ENCODE measurements at places on chromosomes 1 and 21.

GRCh38 chr1:241532162-241532531 is at the start of gene KMO:
Gene KMO (plus strand): TSS chr1:241532378. CDS start chr1:241532445, 67 bp downstream.
- DNase-seq: peak; percentile 26

DNA sequence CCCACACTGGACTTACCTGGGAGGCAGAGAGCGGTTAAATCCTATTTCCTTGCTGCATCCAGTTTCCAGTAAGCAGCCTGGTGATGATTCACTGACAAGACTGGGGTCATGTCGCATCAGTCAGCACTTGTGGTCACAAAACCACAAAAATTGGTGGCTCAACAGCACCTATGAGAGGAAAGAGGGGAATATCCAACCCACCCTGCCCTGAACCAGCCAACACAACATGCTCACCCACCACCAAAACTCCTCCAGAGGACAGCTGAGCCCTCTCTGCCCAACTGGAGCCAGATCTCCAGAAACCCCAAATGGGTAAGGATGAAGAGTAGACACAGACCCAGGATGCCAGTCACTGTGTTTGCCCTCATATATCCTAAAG is 64.0 kb downstream of the CD46 start:
- DNase-seq: no peak

GRCh38 chr21:27246741-27247140 is 279.9 kb upstream of the ADAMTS5 start:
- DNase-seq: no peak

DNA sequence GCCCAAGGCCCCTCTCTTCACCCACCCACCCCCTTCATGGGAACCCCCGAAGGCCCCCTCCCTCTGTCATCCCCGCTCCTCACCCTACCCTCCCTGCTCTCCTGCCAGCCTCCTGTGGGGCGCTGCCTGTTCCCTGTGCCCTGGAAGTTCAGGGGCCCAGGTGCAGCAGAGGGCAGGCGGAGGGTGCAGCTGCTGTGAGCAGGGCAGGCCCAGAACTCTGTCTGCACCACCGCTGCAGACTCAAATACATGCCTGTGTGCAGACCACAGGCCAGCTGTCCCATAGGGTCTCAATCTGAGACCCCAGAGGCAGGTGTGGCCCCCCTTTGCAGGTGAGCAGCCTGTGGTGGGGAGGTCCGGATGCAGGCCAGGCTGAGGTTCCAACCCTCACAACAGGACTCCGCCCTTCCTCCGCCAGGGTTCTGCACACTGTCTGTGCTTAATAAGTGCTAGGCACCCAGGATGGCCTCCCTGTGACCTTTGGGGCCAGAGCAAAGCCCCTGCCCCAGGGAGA is 62.5 kb downstream of the WNT9A start:
- DNase-seq: no peak

GRCh38 chr21:26842300-26842699 is 2.9 kb downstream of the ADAMTS1 start:
- DNase-seq: no peak

- DNase-seq: no peak
These were observed 28.1 kb downstream of the ANGPTL3 start for GRCh38 chr1:62625415-62625814.

DNA sequence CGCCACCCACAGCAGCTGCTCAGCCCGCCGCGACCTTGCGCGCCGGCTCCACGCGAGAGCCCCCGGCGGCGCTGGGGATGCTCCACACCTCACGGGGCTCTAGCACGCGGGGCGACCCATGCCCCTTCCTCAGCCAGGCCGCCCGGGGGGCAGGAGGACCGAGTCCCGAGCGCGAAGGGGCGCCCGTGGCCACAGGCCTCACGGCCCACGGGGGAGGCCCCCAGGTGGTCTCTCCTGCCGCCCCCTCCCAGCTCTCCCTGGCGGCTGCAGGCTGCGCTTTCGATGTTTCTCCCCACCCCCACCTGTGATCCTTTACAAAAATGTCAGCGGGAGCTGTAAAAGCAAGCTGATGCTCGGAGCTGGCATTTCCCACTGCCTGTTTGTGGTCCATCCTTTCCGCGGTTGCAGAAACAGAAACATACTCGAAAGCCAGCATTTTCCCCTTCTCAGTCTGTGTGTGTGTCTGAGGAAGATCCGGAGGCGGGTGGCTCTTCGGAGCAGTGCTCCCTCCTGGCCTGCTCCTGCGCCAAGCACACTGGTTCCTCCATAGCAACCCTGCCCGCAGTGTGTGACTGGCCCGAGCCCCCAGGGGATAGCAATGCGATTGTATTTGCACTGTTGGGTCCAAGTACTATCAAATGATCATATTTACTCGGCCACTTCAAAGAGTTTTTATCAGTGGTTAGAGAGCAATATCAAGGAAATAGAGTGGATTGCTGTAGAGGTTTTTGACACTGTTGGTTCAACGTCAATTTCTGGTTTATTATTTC is 2.1 kb downstream of the KIF26B start:
- no peak for DNase-seq

DNA sequence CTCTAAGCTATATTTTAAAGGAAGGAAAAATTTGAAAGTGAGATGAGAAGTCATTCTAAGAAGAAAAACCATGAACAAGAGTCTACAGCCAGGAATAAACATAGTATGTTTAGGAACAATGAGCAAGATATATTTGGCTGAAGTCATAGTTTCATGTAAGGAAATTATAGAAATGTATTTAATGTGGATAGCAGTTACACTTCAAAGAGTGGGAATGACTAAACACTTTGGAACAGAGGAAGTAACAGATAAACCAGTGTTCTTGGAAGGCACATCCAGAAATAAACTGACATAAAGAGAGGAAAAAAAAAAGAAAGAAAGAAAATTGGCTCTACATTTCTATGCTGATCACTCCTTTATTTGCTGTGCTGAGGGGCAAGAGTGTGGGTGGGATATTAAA is 18.0 kb downstream of the C8A start:
- DNase-seq: no peak

GRCh38 chr1:31640179-31640578 is 4.5 kb downstream of the PEF1 start:
- no peak for DNase-seq

GRCh38 chr21:33314111-33314510 is 10.7 kb upstream of the IFNAR1 start:
- no peak for DNase-seq

DNA sequence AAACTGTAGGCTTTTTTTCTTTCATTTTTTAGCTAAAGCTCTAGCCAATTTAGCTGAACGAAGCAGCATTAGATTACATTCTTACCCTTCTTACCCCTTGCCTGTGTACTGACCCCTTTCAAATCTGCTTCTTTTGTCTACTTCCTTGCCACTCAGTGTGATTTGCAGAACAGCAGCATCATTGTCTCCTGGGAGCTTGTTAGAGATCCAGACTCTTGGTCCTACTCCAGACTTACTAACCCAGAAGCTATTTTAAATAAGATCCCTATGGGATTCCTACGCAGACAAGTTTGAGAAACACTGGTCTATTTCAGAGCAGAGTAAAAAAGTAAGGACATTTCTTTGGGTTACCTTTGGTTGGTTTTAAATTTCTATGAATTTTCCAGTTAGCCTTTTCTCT is 13.8 kb downstream of the LRRC39 start:
- no peak for DNase-seq

- no peak for DNase-seq
These were observed 33.0 kb upstream of the ADARB1 start for GRCh38 chr21:45041351-45041805.

GRCh38 chr1:98327220-98327861 is 334.2 kb upstream of the SNX7 start:
- DNase-seq: peak; percentile 87

- DNase-seq: peak; percentile 74
These were observed 64.0 kb upstream of the HMCN1 start for GRCh38 chr1:185670187-185670627.
